ENCODE measurements at places on chromosomes 11 and 22.

DNA sequence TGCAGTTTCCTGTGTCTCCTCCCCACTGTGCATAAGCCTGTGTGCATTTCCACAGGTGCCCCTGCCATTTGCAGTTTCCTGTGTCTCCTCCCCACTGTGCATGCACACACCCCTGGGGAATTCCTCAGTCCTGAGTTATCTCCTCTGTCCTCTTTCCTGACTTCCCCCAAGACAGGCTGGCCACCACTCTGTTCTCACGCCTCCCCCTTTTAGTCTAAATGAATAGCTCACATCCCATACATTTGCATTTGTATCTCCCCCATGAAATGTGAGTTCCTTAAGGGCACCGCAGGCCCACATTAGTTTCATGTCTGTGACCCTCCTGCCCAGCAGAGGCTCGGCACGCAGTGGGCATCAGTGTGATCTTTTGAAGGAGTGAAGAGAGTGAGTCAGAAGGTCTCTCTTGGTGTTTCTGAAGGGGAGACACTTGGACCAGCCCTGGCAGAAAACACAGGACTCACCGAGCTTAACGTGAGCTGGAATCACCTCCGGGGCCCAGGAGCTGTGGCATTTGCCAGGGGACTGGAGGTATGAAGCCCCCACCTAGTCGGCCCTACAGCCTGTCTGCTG, 6.2 kb downstream of the LRRC74B start:
- DNase-seq: no peak

- no peak for DNase-seq
These were observed 109.3 kb downstream of the KIAA1671 start for GRCh38 chr22:25061605-25062376.

- no peak for DNase-seq
These were observed 769.2 kb downstream of the METTL15 start for GRCh38 chr11:28877340-28877739.

GRCh38 chr22:20441631-20442484, 4.2 kb upstream of the SCARF2 start:
- no peak for DNase-seq

DNA sequence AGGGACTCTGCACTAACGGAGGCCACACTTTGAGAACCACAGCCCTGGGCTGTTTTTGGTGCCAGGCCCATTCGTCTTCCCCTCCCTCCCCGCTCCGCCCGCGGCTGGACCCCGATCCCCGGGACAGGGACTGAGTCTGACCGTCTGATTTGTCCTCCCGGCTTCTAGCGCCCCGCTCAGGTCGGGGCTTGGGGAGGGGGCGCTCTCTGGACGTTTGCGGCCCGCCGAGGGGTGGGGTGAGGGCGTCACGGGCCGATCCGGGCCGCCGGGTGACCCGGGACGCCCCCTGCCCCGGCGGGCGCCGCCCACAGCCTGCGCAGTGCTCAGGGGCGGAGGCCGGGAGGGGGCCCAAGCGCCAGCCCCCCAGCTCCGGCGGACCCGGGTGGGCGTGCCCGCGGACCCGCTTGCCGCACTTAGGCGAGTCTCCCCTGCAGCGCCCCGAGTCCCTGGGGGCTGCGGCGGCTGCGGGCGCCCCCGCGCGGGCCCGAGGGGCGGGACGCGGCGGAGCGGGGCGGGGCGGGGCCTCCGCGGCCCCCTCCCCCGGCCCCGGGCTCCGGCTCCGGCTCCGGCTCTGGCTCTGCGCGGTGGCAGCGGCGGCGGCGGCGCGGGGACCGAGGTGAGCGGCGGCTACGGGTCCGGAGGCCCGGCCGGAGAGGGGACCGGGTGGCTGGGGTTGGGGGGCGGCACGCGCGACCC, 33.7 kb upstream of the PRR5 start:
- DNase-seq: no peak

DNA sequence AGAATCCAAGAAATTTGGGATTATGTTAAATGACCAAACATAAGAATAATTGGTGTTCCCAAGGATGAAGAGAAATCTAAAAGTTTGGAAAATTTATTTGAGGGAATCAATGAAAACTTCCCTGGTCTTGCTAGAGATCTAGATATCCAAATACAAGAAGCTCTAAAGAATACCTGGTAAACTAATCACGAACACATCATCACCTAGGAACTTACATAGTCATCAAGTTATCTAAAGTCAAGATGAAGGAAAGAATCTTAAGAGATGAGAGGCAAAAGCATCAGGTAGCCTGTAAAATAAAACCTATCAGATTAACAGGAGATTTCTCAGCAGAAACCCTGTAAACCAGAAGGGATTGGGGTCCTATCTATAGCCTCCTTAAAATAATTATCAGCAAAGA, 46.9 kb downstream of the GAS2 start:
- no peak for DNase-seq

GRCh38 chr11:95502522-95502921, 271.5 kb upstream of the SESN3 start:
- DNase-seq: no peak

DNA sequence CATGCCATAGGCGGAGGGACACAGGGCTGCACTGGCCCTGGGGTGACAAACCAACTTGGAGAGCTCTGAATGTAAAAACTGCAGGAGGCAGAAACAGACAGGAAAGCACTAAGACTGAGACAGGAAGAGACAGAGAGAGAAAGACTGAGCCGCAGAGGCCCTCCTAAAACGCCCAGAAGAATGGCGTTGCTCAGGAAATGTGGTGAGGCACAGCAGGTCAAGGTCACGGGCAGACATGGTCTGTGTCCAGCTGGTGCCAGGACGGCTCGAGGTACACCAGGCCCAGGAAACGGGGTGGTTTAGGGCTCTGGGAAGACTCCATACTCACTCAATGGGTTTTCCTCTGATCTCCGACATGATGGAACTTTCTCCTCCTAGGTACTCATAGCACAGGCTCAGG, 29.1 kb downstream of the MAFF start:
- DNase-seq: no peak

- no peak for DNase-seq
These were observed 3.2 kb upstream of the ETS1 start for GRCh38 chr11:128590587-128590986.

- DNase-seq: no peak
These were observed 8.0 kb downstream of the CDPF1 start for GRCh38 chr22:46242076-46242475.

GRCh38 chr22:24176630-24177029, 4.7 kb upstream of the SUSD2 start:
- DNase-seq: no peak

DNA sequence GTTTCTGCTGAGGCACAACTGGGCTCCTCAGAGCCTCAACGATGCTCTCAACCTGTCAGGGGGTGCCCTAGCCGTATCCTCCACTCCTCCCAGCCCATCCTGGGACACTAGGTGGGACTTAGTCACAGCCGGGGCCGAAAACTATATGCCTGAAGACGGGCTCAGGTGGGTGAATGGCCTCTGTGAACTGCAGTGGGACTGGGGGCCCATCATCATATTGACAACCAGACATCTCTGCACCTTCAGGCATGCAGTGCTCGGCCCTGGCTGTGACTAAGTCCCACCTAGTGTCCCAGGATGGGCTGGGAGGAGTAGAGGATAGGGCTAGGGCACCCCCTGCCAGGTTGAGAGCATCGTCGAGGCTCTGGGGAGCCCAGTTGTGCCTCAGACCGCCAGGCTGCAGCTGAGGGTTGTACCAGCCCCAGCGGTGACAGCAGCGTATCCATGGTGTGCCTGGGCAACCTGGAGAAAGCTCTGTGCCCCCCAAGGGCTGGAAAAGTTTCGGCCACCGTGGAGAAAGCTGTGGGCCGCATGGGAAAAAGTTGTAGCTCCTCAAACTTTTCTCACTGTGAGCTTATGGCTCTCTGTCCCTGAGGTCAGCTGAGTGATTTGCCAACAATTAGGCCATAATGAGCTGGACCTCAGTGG, 88.9 kb downstream of the RRM1 start:
- no peak for DNase-seq

GRCh38 chr22:42262964-42263363, 7.5 kb downstream of the TCF20 start:
- no peak for DNase-seq

GRCh38 chr11:3153291-3153861, 11.7 kb downstream of the OSBPL5 start:
- no peak for DNase-seq

Data from cortex of kidney (tissue), 1 donor.